ENCODE measurements at places on chromosomes 11 and 22.

DNA sequence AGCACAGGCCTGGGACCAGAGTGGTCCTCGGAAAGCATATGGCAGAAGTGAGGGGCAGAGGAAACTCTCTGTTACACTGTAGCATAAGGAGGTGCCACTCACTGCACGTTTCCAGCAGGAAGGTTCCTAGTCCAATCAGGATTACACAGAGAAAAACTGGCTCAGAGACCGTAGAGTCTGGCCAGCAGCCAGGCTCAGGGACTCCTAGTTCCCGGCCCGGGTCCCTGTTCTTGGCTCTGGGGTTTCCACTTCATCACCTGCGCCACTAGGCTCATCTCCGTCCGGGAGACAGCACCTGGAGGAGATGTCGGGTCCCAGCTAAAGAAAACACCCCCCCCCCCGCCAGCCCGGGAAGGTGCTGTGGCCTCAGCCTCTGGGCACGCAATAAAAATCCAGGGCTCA is 1.1 kb downstream of the TTLL12 start:
- no peak for DNase-seq

GRCh38 chr11:18769802-18770456 is 21.7 kb downstream of the PTPN5 start:
- DNase-seq, result no peak

- no peak for DNase-seq
Measured at GRCh38 chr11:117919781-117920221, 9.4 kb downstream of the TMPRSS13 start.

- DNase-seq, result no peak
Measured at GRCh38 chr22:48449466-48450187, 1378.0 kb downstream of the BRD1 start.

DNA sequence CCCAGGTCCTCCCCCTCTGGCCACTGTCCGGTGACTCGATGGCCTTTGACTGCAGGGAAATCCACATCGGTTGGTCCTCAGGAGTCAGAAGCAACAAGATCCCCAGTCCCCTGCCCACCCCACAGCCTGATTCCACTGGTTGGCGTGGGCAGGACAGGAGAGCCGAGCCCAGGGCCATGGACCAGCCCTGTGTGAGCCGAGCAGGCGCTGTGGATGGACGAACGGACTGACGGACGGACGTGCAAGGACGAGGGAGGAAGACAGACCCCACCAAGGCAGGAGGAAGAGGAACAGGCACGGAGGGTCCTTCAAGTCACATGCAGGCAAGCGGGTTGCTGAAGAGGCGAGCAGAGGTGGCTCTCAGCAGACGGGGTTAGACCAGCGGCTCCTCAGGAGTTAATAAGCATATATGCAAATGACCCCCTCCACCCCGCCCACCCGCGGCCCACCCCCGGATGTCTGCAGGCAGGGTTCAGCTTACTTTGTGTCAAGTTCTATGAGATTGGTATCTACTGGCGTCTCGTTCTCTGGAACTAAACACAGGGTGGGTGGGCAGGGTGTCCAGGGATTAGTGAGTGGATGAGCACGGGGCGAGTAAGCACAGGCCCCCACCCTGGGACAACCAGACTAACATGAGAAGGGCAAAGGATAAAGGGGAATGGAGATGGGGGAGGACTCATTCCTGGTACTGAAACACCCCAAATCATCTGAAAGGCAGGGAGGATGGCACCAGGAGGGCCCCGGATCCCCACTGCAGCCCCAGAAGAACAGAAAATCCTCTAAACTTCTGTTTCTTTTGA is 26.8 kb downstream of the TPBGL start:
- DNase-seq, result no peak

DNA sequence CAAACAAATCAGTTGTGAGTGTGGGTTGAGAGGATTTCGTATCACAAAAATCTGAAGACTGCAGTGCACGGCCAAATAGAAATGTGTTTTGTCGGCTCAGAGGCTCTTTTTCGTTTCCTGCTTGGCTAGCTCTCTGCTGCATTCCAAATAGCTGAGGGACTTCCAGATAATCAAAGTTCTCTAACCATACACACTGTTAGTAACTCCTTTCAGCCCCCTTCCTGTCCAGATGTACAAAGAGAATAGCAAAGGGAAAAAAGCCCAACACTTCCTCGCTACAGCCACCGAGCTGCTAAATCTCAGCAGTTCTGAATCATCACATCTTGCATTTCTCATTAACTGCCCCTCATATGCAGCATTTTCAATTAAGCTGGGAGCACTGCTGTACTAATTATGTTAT is 203.1 kb downstream of the TENM4 start:
- DNase-seq, result no peak

- no peak for DNase-seq
Measured at GRCh38 chr11:13635804-13636203, 32.7 kb upstream of the FAR1 start.
